CD4-positive, alpha-beta T cell treated with Interleukin-17A for 1 hour (primary cell): ENCODE measurements at places on chromosomes 13 and 19.

- DNase-seq: no peak
Measured at GRCh38 chr13:47932950-47933923, 67.8 kb downstream of the SUCLA2 start.

DNA sequence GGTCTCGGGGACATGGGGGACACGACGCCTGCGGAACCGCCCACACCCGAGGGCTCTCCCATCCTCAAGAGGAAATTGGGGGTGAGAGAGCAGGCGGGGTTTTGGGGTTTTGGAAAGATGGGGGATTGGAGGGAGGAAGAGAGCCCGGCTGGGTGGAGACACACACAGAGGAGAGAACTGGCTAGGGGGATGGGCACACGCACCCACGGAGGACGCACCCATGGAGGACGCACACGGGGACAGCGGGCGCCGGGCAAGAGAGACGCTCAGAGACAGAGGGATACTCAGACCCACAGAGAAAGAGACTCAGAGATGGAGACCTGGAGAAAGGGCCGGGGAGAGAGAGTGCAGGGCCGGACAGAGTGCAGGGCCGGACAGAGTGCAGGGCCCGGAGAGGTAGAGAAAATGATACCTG is 52.1 kb downstream of the MAP4K1 start:
- no peak for DNase-seq

DNA sequence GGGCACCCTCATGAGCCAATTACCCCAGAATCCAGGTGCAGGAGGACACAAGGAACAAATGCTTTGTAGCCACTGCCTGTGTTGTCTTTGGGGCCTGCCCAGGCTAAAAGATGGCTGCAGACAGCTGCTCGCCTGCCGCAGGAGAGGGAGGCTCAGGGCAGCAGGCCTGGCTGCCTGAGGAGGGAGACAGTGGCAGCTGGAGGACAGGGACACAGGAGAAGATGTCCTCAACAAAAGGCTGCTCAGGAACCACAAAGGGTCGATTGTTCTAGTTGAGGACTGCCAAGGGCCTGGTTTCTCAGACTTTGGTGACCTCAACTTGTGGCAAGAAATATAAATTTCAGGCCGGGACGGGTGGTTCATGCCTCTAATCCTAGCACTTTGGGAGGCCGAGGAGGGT is 7.6 kb downstream of the SIRT2 start:
- no peak for DNase-seq

- DNase-seq: peak; percentile 51
Measured at GRCh38 chr13:38350114-38350617, 515 bp downstream of the UFM1 start.

DNA sequence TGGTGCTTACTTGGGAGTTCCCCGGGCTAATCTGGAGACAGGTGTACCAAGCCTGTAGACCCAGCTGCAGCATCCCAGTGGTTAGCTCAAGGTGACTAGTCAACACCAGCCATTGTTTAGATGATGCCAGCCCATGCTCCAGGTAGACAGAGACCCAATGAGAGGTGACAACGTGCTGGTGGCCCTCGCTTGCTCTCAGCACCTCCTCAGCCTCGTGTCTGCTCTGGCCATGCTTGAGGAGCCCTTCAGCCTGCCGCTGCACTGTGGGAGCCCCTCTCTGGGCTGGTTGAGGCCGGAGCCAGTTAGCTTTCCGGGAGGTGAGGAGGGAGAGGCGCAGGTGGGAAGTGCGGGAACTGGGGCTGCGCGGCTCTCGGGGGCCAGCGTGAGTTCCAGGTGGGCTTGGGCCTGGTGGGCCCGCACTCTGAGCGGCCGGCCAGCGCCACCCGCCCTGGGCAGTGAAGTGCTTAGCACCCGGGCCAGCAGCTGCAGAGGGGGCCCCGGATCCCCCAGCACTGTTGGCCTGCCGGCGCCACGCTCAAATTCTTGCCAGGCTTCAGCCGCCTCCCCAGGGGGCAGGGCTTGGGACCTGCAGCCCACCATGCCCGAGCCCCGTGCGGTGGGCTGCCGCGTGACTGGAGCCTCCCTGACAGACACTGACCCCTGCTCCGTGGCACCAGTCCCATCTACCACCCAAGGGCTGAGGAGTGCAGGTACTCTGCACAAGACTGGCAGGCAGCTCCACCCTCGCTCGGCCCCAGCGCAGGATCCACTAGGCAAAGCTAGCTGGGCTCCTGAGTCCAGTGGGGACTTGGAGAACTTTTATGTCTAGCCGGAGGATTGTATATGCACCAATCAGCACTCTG is 85.9 kb upstream of the VSTM2B start:
- DNase-seq: no peak

GRCh38 chr13:42751693-42752092 is 29.7 kb upstream of the FAM216B start:
- no peak for DNase-seq

DNA sequence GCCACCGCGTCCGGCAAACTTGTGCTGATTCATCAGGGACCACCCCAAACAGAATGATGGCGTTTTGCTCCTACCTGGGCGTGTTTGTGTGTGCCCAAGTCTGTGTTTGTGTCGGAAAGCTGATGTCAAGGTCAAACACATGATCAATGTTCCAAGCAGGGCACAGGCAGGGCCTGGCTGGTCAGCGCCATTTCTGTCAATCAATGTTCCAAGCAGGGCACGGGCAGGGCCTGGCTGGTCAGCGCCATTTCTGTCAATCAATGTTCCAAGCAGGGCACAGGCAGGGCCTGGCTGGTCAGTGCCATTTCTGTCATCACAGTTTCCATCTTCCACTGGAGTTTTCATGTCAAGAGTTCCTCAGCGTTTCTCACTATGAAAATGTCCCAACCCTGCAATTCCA is 14.9 kb upstream of the GRTP1 start:
- no peak for DNase-seq
